T-helper 17 cell (primary cell): ENCODE measurements at places on chromosomes 4 and X. TPM values are rescaled to one million over a fixed set of nuclear protein-coding genes. Genes with fewer than 3 reads are reported as not detected.

DNA sequence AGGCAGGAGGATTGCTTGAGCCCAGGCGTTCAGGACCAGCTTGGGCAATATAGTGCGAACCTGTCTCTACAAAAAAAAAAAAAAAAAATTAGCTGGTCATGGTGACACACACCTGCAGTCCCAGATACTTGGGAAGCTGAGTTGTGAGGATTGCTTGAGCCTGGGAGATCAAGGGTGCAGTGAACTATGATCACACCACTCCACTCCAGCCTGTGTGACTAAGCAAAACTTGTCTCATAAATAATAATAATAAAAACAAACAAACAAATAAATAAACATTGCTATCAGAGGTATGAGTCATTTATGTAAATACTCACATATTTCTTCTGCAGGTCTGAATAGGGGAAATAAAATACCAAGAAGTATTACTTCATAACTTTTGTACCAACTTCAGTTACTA is 1372.7 kb upstream of the AGA start:
- DNase-seq = no peak

DNA sequence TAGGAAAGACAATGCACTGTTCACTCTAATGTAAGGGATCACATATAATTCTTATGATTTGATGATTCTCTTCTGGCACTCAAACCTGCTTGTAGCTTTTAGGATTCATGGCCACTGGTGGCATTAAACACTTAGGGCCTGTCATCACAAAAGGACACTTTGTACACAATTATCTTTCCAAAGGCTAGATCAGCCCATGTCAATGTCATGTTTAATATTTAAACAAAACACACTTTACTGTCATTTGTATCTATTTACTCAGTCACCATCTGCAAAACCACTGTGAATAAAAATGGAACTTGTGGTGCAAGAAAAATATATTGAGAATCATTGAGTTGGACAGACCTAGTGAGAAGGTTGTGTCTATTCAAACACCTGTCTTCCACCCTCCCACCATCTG is 83.6 kb upstream of the TTC29 start:
- DNase-seq = no peak

The NXF2B gene
- total RNA-seq = not detected

DNA sequence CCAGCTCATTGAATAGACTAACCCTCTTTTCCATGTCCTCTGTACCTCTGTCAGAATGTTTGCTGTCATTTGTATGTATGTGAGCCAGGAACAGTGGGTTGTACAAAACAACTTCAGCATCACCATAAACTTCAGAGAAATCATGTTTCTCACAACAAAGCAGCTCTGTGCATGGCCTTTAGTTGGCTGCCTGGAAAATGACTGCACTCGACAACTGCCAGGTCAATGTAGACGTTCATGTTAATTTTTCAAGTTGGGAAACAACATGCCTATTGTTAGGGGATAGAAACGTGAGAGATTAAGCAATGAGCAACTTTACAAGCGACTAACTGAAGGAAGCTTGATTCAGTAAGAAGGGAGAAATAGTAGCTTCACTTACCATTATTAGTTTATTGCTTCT is 17.9 kb upstream of the CXCL11 start:
- no peak for DNase-seq

GRCh38 chr4:77145842-77146185 is 11.2 kb upstream of the CCNG2 start:
- DNase-seq = no peak

The ARHGEF6 gene
- total RNA-seq = 70.7 TPM

DNA sequence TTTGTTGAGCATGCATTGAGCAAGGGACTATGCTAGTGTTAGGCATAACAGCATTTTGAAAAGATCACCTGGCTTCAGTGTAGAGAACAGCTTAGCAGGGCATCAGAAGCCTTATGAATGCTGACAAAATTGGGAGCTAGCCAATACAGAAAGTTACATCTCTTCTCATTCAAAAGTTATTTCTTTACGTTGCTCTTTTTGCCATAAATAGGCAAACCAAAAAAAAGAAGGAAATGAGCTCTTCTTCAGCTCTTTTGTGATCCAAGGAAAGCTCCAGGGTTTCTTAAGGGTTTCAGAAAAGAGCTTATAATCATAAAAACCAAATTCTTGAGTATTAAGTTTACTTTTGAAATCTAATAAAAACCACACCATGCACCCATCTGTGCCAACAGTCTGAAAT is 35.2 kb upstream of the LNX1 start:
- DNase-seq = no peak

DNA sequence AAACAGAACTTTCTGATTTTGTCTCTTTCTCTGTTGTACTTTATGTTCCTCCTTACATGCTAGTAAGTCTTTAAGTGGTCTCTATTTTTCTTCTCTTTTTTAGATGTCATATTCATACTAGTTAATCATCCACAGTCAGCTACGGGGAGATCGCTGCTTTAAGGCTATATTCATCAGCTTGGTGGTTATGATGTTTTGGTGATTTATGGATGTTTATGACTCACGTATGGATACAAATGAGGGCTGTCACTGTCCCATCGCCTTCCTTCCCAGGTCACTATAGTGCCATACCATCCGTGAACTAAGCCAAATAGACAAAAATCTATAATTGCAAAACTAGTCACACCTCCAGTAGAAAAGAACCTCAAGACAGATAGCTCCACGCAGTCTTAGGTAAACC is 296.8 kb upstream of the AADAT start:
- DNase-seq = no peak

The GNRHR gene
- not detected for total RNA-seq

- DNase-seq = no peak
These were observed 599.3 kb downstream of the SPRY1 start for GRCh38 chr4:123995936-123996335.

- DNase-seq = no peak
These were observed 35.4 kb upstream of the CRMP1 start for GRCh38 chr4:5928274-5928673.

The MAGEA4 gene
- total RNA-seq = not detected

DNA sequence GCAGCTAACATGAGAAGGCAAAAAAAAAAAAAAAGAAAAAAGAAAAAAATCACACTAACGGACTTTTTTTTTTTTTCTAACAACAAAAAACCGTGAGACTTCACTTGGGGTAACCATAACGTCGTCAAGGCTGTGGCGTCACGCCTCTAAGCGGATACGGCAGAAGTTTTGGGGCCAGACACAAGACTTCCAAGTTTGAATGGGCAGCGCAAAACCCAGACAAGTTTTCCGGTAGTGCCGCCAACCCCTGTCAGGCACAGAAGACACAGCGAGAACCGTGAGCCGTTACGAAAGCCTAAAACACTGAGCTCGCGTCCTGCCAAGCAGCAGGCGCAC is 556 bp upstream of the SMARCA5 start:
- no peak for DNase-seq
